ENCODE measurements at places on chromosomes 2 and 18.

- no peak for DNase-seq
These were observed at the start of gene IL1F10 for GRCh38 chr2:113067681-113068080. IL1F10 (plus strand) TSS chr2:113067970; CDS start chr2:113072739, 4,769 bp downstream.

DNA sequence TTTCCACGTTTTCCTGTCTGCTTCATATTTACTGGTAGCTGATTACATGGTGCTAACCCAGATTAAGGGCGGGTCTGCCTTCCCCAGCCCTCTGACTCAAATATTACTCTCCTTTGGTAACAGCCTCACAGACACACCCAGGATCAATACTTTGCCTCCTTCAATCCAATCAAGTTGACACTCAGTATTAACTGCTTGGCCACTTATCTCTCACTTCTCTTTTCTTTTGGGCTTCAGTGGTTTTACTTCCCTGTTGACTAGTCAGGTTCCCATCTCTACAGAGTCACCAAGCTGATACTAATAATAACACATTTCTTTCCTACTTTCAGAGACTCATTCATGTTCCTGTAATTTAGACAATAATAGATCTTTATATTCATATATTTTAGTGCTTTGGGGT lies 302.2 kb upstream of the MAP2 start:
- DNase-seq: no peak

DNA sequence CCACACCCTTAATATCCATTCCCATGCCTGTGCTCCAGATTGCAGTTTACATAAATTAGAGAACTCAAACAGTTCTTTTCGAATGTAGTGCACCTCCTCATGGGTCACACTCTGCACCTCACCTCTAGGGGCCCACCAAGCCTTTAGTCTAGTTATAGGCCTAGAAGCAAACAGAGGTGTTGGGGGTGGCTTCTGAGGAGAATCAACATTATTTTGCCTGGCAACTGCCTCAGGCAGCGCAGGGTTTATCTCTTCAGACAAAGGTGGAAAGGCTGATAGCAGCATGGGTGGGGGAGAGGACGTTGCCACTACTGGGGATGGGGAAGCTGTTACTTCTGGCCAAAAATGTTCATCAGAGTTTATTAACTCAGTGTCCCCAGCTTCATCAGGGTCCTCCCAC lies 5.0 kb upstream of the GYPC start:
- DNase-seq: no peak

- no peak for DNase-seq
These were observed 152.6 kb upstream of the MEX3C start for GRCh38 chr18:51350081-51350480.

GRCh38 chr2:9164112-9164608 lies 42.5 kb upstream of the ASAP2 start:
- peak; percentile 28 for DNase-seq

DNA sequence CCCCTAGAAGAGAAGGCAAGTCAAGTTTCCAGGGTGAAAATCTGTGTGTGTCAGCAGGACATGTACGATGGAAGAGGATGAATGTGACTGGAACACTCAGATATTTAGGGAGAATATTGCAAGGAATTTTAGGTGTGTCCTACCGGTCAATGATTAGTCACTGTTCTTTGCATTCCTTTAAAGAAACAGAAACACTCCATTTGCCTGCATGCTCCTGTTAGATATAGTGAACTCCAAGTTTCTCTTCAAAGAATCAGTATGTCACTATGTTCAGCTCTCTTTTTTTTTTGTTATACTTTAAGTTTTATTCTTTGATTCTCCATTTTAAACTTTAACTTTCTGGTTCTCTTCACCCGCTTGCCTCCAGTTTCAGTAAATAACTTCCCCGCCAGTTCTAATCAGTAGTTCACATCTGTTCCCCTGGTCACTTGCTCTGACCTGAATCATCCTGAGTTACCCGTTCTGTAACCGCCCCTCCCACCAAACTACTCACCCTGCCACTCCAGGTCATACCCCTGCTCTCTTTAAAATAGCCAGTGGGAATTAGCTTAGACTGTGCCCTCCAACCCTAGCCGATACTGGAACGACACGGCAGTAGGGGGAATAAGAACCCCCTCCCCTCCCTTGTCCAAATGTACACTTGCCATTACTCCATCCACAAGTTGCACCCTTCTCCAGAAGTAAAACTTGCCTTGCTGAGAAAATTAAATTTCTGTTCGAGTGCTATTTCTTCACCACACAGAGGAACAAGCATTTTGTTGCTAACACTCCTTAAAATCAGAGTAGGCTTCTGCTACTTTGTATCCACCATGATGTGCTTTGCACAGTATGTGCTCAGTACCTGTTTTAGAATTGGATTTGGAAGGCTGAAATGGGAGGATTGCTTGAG lies 268.4 kb downstream of the METTL4 start:
- no peak for DNase-seq

DNA sequence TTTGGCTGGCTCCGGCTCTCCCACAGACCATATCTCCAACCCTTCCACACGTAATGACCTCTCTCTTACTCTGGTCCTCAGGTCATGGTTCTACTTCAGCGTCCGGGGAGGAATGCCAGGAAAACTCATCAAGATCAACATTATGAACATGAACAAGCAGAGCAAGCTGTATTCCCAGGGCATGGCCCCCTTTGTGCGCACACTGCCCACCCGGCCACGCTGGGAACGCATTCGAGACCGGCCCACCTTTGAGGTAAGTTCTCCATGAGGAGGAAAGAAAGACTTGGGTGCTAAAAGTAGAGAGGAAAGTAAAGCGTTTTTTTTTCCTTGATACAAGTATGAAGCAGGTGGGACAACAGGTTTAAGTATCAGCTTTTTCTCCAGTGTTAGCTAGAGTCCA lies 1.9 kb downstream of the AGBL5 start:
- no peak for DNase-seq

Data from brain microvascular endothelial cell (primary cell).